ENCODE measurements at places on chromosomes 6 and 20.

- no peak for DNase-seq
Measured at GRCh38 chr6:33718713-33719112, 7.2 kb upstream of the UQCC2 start.

DNA sequence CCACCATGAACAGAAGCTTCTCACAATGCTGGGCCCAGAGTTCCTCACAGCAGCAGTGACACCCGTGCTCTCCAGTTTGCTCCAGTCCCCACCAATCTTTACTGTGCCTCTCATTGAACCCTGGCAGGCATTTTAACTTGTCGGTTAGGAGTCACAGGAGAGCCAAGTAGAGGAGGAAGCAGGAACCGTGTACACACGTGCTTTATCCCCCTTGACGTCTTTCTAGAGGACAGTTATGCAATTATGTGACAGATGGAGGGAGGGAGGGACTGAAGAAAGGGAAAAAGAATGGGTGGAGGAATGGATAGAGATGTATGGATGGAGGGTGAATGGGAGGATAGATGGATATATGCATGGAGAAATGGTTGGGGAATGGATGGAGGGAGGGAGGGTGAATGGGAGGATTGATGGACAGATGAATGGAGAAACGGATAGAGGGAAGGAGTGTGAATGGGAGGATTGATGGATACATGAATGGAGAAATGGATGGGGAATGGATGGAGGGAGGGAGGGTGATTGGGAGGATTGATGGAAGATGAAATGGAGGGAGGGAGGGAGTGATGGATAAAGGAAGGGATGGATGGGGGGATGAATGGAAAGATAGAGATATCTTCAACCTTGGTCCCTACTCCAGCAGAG, 26.0 kb downstream of the RBM38 start:
- no peak for DNase-seq

- DNase-seq: no peak
Measured at GRCh38 chr20:60135276-60135675, 177.1 kb downstream of the CDH26 start.

- no peak for DNase-seq
Measured at GRCh38 chr6:70241991-70242420, 60.9 kb downstream of the COL9A1 start.

DNA sequence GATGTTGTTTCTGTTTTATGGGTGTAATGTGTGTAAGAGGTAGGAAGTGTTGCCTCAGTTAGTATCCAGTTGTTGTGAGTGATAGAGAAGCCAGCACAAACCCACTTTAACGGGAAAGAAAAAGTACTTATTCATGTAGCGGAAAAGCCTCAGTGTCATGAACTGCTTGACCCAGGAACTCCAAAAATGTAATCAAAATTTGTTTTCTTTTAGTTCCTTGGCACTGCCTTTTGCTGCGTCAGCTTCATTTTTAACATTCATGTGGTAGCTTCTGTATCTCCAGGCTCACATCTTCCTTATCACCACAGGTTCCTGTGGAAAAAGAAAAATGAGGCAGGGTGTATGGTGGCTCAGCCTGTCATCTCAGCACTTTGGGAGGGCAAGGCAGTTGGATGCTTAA, 46.4 kb upstream of the CCDC28A start:
- no peak for DNase-seq

DNA sequence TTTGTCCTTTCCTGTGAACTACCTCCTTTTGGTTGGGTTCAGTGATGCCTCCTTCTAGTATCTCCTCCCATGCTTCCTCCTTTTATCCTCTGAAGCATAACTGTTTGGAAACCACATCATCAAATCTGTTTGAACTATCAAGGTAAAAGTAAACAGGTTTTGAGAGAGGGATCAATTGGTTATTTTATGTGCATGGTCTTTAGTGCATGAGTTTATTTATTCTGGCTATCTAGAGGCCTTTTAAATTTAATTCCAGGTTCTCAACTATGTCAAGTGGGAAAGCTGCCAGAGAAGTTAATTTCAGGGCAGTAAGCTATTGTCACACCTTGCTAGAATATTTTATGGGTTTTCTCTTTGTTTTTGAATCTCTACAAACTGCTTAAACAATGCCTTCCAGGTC, 54.1 kb downstream of the WASF1 start:
- DNase-seq: no peak

DNA sequence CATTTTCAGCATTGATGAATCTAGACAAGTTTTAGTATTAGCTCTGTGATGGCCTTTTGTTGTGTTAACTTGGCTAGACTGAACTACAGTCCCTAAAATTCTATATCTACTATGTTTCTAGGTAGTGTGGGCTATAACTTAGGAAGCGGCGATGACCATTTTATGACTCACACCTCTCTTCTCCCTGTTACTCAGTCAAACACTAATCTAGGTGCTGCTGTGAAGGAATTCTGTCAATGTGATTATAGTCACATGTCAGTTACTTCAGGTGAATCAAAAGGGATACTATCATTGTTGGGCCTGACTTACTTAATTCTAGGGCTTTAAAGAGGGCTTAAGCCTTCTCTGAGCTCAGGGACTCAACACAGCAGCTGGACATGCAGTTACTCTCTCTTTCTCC, 691.5 kb upstream of the MAP3K7 start:
- no peak for DNase-seq

DNA sequence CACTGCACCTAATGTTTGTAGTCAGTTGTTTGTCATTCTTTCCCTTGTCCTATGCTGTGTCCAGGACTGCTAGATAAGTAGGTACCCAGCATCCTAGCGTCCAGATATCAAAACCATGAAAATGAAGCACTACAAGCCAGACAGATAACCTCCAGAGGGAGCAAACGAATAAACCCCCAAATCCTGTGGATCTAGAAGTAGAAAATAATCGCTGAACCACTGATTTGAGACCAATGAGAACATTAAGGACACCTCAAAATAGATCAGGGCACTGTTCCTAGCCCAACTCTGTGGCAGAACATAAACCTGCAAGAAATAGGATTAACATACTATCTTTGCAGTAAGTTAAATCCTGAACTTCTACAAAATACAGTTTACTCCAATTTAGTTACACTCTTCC, 1.1 kb upstream of the KLHL32 start:
- no peak for DNase-seq

GRCh38 chr6:88989215-88989614, 25.8 kb upstream of the RNGTT start:
- DNase-seq: no peak

DNA sequence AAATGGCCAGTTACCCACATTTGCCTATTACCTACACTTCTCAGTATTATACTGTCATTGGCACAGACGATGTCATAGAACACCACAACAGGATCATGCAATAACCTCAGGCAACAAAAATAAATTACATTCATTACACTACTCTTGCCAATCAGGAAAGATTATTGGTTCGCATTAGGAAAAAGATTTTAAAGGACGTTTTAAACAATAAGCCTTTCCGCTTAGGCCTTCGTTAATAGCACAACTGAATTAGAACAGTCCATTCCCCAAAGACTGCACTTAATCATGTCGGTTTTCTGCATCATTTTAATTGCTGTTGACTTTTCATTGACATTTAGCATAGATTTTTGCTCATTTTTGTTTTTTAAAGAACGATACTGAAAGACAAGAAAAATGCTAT, 912 bp upstream of the SENP6 start:
- no peak for DNase-seq

DNA sequence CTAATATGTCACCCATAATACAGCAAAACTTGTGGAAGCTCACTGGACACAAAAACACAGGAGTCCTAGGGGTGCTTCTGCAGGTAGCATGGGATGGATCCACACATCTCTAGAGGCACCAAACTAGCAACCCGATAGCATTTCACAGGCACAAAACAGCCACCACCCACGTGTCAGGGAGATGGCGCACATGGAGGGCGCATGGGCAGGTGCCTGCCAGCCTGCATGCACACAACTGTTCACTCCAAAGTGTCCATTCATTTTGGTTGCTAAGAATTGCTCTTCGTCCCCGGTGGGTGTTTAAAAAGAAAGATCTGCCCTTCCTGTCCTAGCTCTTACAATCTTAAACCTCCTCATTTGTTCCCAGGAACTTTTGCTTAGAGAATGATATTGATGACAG, 171.3 kb downstream of the SYNDIG1 start:
- DNase-seq: no peak

- no peak for DNase-seq
Measured at GRCh38 chr6:75402296-75402695, 91.3 kb downstream of the FILIP1 start.

- no peak for DNase-seq
Measured at GRCh38 chr6:51045548-51045947, 226.9 kb downstream of the TFAP2B start.

All from activated CD4-positive, alpha-beta T cell treated with anti-CD3 and anti-CD28 coated beads, Interleukin-2, amount 50 U/mL, for 48 hours (primary cell).